Posterior vena cava (tissue), 2 donors: ENCODE measurements at places on chromosomes 3 and 15. TPM values are rescaled to one million over a fixed set of nuclear protein-coding genes. Genes with fewer than 3 reads are reported as not detected.

Gene SAMD7
- not detected for total RNA-seq

Gene GABRB3
- 1.6 TPM for total RNA-seq

Gene DLEC1
- total RNA-seq, result 0.14 TPM

Gene ERICH6
- total RNA-seq, result not detected

GRCh38 chr15:85849946-85850345 is 55.2 kb upstream of the KLHL25 start:
- no peak for DNase-seq

- DNase-seq, result no peak
These were observed 77.8 kb downstream of the NBEAL2 start for GRCh38 chr3:47057212-47057671.

DNA sequence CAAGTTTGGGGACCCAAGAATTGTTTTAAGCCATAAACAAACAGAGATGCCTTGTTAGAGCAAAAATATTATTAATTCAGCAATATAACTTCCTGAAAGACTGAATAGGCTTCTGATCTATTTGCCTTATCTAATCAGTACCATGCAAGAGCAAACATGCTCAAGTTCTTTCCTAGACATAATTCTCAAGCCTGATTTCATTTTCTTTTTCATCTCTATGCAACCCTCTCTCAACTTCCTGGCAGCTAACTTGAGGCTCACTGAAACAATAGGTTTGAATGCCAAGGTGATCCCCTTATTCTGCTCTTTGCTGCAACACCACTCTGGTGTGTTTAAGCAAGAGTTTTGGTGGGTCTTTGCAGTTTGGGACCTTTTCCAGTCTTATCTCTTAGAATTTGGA is 230.9 kb upstream of the CD96 start:
- no peak for DNase-seq

DNA sequence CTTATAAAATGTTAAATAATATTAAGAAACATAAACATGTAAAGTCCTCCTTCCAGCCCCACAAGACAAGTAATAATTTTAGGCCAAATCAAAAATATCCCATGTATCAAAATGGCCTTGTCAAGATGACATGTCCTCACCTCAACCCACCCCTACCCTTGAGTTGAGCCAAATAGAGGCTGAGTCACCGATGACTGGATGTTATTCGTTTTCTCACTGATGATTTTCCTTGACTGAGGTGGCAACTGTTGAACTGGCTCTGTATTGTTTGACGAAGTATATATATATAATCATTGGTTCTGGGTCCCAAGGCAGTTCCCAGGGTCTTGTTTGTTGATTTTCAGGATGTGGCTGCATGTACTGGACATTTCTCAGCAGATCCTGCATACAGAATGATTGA is 75.3 kb downstream of the TMEM108 start:
- DNase-seq, result no peak

GRCh38 chr3:46214751-46215352 is 6.7 kb upstream of the CCR1 start:
- no peak for DNase-seq

- no peak for DNase-seq
These were observed 199.1 kb downstream of the TJP1 start for GRCh38 chr15:29623116-29623639.

- no peak for DNase-seq
These were observed 1145.7 kb downstream of the EPHA3 start for GRCh38 chr3:90253131-90253530.

DNA sequence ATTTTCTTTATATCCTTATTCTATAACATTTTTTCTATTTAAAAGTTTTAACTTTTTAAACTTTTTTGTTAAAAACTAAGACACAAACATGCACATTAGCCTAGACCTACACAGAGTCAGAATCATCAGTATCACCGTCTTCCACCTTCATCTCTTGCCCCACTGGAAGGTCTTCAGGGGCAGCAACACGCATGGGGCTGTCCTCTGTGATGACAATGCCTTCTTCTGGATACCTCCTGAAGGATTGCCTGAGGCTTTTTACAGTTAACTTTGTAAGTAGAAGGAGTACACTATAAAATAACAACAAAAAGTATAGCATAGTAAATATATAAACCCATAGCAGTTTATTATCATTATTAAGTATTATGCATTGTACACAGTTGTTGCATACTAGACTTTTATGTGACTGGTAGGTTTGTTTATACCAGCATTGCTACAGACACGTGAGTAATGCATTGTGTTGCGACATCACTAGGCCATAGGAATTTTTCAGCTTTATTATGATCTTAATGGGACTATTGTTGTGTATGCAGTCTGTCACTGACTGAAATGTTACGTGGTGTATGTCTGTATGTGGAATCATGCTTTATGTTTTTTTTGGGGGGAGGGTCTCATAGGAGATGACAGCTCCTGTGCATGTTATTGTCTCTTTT is 18.2 kb downstream of the ATP1B3 start:
- DNase-seq, result no peak

- peak; percentile 84 for DNase-seq
These were observed 53.1 kb upstream of the ULK4 start for GRCh38 chr3:42014921-42015533.

DNA sequence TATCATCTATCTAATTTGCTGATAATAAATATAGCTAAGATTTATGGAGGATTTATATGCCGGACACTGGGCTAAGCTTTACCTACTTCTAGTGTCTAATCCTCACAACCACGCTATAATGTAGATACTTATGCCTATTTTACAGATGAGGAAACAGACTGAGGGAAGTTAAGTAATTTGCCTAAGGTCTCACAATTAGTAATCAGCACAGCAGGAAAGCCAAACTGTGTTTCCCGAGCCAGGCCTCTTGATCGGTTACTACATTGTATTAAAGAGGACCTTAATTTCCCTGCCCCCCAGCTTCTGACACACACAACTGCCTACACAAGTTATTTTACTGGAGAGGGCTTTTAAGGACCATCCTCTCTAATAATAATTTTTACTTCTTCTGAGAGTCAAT is 40.9 kb downstream of the ONECUT1 start:
- DNase-seq, result no peak

GRCh38 chr15:90231028-90232017 is 2.4 kb downstream of the CIB1 start:
- no peak for DNase-seq

DNA sequence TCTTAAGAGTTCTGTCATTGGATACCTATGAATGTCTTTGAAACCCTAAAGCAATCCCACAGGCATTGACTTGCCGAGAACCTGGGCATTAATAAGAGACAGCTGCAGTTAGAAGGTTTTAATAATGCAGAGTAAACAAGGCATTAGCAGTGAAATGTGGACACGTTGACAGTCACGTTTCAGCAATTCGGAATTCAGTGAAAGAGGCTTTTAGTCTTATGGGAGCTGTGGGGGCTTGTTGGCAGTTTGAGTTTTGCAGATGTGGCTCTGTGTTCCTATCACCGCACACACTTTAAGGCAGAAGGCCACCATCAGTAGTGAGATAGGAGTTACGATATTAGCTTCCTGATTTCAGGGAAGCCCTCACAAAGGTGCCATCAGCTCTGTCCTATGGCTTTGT is 145.2 kb upstream of the NUDT16 start:
- no peak for DNase-seq

DNA sequence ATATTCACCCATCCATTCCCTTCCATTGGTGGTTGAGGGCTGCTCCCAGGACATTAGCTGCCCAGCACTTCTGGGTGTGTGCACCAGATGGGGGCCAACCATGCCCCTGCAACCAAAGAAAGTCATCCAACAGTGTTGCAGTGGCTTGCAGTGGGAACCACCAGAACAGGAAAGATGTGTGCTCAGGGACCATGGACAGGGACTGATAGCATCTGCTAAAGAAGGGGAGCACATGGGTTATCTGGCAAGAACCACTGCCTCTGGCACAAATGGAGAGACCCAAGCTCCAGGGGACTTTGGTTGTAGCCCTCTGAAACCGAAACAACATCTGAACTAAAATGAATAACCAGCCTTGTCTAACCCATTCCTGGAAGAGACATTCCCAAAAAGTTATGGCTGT is 8.1 kb downstream of the DCLK3 start:
- no peak for DNase-seq

GRCh38 chr15:93973287-93973686 is 258.1 kb upstream of the MCTP2 start:
- peak; percentile 82 for DNase-seq

DNA sequence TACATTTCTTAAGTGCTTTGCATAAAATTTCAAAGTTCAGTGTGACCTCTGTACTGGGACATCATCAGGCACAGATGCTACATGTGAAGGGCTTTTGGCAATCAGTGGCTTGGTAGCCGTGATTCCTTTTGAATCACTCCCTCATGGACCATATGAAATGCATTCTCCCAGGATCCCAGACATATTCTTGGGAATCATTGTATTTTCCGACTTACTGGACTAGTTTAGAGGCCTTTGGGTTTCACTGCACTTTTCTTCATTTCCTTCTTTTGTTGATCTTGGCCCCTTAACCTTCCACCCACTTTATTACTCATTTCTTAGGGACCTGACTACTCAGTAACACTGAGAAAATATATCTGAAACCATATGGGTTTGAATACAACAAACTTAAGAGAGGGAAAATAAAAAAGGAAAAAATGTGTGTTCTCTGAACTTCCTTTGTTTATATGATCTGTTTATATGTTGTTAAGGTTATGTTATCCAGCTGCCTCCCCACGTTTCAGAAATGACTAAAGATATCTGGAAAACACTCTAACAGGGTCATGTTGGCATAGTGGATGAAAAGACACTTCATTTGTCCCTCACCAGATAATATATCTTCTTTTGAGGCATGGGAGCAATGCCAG is 35.1 kb downstream of the HMG20A start:
- no peak for DNase-seq

- DNase-seq, result no peak
These were observed 86.4 kb upstream of the THBS1 start for GRCh38 chr15:39494462-39494861.

DNA sequence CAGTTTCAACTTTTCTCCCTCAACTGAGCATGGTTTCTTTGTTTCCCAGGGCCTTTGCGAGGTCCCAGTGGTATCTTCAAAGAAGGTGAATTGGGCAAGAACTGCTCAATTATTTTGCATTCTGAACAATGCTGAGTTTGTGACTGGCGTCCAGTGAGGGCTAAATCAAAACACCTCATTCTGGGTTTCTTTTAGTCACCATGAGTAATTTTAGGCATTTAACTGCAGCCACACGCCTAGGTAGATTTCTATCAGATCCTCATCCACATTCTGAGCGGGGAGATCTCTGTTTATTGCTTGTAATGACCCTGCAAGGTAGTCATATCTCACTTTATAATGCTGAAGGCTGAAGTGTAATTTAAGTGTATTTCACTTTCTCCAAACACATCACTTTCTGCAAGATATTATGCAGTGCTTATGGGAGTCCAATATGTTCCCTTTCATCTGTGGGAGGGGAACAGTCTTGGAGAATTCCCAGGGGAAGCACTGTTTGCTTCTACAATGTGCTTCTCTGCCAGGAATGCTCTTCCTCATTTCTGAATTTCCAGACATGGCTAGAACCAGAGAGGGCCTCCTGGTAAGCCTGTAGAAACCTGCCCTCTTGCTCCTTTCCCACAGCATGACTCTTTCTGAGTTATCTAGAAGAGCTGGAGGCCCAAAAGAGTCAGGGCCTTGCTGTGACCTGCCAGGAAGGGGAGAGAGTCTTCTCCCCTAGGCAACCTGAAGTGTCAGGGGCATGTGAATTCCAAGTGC is 91.7 kb downstream of the FRMD4B start:
- DNase-seq, result no peak

- no peak for DNase-seq
These were observed 365.5 kb downstream of the GBE1 start for GRCh38 chr3:81395739-81396513.

DNA sequence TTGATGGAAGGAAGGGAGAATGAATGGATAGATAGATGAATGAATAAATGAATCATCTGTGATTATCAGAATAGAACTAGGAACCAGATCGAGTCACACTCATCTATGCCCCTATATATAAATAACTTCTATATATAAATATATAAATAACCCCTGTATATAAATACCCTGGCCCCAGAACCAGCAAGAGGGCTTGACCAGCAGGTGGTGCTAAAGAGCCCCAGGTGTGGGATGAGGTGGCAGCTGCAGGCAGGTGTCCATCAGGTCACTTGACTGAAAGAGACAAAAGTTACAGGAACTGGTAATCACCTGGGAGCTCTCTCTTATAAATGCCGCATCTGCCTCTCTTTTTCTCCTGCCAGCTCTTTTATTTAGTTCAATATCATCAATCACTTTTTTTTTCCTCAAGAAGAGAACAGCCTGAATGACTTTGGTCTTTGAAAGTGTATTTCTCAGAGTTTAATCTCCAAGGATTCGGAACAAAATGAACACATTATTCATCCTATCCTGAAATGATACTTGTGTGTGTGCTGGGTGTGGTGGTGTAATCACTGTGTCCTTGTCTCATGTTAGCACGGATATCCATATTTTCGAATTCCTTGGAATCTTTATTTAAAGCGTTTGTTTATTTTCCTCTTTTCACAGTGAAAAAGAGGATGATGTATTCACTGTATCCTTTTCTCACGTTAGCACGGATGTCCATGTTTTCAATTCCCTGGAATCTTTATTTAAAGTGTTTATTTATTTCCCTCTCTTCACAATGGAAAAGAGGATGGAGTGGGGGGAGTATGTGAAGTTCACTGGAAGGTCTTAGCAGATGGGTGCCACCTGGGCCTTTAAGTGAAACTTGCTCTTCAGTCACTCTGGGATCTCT is 35.4 kb upstream of the ATG7 start:
- DNase-seq, result no peak

DNA sequence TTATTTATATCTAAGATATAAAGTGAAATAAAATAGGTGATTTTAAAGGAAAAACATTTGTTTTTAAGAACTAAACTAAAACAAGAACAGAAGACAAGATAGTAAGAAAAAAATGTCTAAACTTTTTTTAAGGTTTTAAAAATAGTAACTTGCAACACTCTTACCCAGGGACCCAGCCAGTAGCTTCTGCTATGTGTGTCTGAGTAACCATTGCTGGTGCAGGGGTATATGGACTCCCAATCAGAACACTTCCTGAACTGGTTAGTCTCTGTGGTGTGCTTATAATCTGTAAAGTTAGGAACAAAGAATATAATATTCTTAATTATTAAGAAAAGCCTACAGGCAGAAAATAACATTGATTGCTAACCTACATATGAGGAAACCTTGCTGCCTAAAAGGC is 118.4 kb downstream of the ATP1B3 start:
- DNase-seq, result no peak

DNA sequence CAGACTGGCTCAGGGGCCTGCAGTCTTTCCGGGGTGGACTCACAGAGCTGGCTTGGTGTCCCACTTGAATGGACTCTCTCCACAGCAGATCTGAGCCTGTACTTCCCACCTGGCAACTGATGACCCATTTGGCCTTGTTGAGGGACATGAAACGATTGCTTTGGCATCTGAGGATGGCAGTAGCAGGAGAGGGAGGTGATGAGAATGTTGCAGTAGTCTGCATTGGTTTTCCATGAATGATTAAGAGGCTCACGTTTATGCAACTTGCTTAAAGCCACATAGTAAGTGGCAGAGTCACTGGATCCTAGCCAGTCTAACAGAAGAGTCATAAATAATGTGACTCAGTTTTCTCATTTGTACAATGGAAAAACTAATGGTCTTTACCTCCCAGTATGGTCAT is 21.9 kb downstream of the IL20RB start:
- no peak for DNase-seq
